ENCODE measurements at places on chromosomes 13 and 19.

GRCh38 chr19:18844806-18845329 lies 13.1 kb downstream of the UPF1 start:
- DNase-seq: no peak

DNA sequence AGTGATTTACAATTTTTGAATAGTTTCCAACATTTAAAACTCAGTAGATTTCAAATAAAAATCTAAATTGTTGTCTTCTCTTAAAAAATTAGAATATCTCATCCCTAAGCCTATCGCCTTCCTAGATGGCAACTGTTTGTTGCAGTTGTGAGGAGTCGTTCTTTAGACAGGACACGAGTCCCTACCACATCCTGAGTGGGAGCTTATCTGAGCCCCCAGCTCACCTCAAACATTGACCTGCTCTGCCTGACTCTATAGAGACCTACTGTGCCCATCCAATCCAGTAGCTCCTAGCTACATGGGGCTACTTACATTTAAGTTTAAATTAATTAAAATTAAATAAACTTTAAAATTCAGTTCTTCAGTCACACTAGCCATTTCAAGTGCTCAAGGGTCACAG lies 434.7 kb downstream of the FOXO1 start:
- no peak for DNase-seq

DNA sequence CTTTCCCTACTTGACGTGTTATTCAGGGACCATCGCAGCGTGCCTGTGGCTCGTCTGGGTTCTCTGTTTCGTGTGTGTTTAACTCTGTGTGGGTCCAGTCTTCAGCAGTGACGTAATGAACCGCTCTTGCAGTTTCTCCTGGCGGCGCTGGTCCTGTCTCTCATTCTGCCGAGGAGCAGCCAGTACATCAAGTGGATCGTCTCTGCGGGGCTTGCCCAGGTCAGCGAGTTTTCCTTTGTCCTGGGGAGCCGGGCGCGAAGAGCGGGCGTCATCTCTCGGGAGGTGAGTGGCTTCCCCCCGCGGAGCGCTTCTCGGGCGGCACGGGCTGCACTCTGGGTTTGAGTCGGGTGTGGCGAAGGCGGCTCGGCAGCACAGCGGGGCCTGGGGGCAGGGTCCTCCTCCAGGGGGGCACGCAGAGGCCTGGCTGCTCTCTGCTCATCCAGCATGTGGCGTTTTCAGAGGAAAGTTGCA lies 36.3 kb upstream of the TFDP1 start:
- DNase-seq: no peak

DNA sequence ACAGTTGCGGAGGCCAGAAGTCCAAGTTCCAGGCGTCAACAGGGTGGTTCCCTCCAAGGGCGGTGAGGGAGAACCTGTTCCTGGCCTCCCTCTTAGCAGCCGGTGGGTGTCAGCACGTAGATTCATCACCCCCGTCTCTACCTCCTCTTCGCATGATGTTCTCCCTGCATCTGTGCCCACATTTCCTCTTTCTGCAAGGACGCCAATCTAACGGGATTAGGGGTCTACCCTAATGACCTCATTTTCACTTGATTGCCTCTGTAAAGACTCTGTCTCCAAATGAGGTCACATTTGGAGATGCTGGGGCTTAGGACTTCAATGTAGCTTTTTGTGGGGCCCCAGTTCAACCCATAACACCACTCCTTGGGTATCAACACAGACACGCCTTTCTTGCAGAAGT lies 38.5 kb downstream of the DPF1 start:
- DNase-seq: no peak

DNA sequence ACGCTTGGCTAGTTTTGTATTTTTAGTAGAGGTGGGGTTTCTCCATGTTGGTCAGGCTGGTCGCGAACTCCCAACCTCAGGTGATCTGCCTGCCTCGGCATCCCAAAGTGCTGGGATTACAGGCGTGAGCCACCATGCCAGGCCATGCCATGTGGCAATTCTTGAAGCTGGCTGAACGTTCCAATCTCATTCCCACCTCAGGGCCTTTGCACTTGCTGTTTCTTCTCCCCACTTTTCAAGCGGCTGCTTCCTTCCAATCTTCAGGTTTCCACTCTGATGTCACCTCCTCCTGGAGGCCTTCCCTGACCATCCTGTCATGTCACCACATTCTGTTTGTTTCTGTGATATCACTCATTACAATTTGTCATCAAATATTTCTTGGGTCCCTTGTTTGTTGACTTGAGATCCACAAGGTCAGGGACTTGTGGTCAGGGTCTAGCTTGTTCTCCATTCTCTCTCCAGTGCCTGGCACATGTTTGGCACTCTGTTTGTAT lies 4.2 kb downstream of the EPOR start:
- DNase-seq: no peak

- no peak for DNase-seq
Measured at GRCh38 chr19:28140201-28140600, 1072.8 kb downstream of the UQCRFS1 start.

GRCh38 chr13:39335721-39336120 lies 267.3 kb downstream of the LHFPL6 start:
- no peak for DNase-seq

- DNase-seq: no peak
Measured at GRCh38 chr13:48938308-48938943, 37.3 kb upstream of the FNDC3A start.

- DNase-seq: peak; percentile 83
Measured at GRCh38 chr19:13060233-13060963, 42.3 kb downstream of the LYL1 start.

GRCh38 chr19:34314437-34315313 lies 50.3 kb upstream of the GPI start:
- no peak for DNase-seq

DNA sequence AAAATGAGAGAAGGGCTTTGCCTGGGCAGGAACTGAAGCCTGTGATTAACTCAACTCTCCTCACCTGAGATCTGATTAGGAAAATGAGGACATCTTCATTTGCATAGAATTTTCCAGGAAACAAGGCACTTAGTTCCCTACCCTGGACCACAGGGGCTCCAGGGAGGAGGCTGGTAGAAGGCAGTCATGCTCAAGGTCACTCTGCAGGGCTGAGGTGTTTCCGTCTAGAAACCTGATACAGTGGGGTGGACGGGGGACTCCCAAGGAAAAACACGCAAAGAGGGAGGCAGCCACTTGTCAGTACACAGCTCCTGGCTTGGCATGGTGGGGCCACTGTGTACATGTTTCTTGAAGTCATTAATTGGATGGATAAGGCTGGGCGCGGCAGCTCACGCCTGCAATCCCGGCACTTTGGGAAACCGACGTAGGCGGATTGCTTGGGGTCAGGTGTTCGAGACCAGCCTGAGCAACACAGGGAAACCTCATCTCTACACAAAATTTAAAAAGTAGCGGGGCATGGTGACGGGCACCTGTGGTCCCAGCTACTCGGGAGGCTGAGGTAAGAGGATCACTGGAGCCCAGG lies 6.0 kb downstream of the KLK14 start:
- no peak for DNase-seq

GRCh38 chr19:3646336-3647092 lies 19.9 kb upstream of the CACTIN start:
- no peak for DNase-seq

DNA sequence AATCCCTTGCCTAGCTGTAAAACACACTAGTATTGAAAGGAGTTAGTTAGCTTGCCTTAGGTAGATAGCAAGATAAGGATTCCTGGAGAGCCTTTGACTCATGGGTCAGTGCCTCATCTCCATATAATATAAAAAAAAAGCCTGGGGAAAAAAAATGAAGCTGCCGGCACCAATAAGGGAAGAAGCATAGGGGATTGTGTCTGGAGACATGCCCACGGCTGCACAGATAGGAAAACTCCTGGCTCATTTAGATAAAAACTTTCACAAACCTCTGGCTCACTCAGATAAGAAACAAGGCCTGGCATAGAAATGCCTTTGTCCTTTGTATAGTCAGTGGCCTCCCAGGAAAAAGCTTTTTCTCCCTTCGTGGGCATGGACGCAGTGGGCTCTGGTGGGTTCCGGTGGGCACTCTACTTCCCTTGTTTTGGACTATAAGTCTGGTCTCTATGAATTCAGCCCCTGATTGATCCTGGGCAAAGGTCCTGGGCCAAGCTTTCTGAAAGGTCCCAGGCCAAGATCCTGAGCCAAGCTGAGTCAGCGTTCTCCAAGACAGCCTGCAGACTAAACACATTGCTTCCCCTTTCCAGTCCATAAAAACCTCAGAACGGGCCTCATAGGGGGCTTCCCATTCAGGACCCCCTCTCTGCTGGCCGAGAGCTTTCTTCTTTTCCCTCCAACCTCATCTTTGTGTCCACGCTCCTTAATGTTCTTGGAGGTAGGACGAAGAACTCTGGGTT lies 4.9 kb upstream of the OR7A17 start:
- DNase-seq: peak; percentile 92

GRCh38 chr19:48319647-48320541 lies 5.5 kb upstream of the EMP3 start:
- peak; percentile 90 for DNase-seq

GRCh38 chr13:107941345-107942029 lies 273.8 kb downstream of the LIG4 start:
- no peak for DNase-seq

DNA sequence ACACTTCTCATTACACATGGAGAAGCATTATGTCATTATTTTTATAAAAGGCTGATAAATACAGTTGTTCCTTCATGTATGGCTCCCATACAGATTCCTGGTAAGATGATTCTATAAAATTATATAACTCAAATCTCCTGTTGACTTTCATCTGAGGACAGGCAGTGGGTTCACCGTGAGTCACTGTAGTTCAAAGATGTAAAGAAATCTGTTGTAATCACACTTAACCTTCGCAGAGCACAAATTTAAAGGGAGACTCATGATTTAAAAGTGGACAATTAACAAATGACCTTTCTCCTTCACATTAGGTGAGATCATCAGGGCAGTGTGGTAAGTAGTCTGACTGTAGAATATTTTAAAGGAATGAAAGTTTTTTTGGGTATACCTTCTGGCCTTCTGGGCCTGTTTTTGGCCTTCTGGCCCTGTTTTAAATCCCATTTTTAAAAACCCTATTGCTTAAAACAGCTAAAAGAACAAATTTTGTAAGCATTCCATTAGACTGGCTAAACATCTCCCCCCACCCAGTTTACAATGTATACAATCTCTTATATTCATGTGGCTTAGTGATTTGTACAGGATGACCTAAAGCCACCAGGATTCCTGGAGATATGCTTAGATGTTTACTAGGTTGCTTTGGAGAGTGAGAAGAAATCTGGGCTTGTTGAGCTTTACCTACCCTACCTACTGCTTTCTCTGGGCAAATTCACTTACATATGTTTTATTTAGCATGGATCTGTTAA lies 171.2 kb downstream of the ITGBL1 start:
- DNase-seq: no peak

- DNase-seq: peak; percentile 76
Measured at GRCh38 chr19:1062387-1063029, 4.5 kb upstream of the ARHGAP45 start.

DNA sequence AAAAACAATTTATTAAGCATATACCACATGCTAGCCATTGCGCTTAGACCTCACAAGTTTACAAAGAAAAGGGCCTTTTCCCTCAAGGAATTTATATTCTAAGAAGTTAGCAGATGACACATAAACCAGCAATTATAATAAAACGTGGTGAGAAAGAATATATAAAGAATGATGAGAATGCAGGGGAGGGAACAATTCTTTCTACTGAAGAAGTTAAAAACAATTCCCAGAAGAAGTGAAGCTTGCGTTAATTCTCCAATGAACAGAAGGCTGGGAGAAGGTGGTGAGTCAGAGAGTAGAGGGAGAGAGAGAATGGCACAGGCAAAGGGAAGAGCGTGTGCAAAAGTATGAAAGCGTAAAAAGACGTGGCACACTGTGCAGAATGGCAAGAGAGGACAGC lies 69.5 kb upstream of the ZDHHC20 start:
- no peak for DNase-seq
